Activated CD8-positive, alpha-beta memory T cell treated with anti-CD3 and anti-CD28 coated beads for 1 hour (primary cell): ENCODE measurements at places on chromosomes 4 and X.
A peak's percentile ranks its signal among the peaks of the same experiment; 100 is the strongest.

GRCh38 chr4:1218634-1219565 lies 30.0 kb downstream of the CTBP1 start:
- DNase-seq, result no peak

- no peak for DNase-seq
These were observed 5.7 kb downstream of the LETM1 start for GRCh38 chr4:1850276-1850675.

DNA sequence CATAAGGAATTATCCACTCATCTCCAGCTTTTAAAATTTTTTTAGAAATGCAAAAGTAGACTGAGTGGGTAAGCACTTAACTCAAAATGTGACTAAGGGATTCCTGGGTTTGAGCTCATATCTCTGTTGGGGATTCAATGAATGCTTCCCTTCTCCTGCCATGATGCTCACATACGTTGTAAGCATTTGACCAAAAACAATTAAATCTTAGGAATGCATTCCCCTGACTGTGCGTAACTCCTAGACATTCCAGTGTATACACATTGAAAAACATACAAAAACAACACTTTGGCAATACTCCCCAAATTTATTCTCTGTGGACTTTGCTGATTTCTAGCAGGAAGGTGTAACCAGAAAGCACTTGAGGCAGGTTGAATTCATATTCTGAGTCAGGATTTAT lies 29.8 kb downstream of the SPANXA2 start:
- no peak for DNase-seq

DNA sequence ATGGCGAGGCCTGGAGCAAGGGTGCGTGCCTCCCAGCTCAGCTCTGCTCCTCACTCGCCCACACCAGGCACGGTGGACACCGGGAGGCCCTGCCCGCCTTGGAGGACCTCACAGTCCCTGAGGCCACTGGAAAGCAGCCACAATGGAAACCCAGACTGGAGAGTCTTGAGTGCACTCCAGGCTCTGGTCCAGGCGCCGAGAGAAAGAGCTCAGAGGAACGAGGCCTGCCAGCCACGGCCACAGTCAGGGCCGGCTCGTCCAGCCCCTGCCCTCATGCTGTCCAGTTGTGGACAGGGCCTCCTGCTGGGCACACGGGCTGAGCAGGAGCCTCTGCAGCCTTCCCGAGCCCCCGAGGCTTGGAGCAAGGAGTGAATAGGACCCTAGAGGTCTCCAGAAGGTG lies 53.3 kb upstream of the GRPEL1 start:
- DNase-seq, result no peak

- no peak for DNase-seq
These were observed 262.2 kb downstream of the SPOCK3 start for GRCh38 chr4:166972071-166972470.

DNA sequence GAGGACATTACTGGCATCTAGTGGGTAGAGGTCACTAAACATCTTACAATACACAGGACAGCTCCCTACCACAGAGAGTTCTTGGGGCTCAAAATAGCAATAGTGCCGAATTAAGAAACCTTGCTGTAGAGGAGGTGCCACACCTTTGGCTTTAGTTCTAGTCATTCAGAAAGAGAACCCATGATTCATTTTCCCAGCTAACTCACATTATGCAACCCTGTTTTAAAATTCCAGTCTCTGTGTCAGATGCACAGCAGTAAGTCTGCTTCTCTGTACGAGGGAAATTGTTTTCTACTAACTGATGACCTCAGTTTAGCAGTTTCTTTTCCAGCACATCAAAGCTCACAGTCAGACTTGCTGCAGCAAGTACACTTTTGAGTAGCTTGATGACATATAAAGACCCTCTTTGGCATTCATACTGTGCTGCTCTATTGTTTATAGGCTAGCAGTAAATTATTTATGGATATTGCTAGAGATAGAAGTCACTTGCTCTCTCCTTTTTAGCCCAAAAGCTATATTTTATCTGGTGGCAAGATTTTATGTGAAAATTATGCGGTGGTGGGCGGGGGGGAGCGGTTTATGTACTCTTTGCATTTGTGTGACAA lies 487.8 kb upstream of the MAGEB18 start:
- DNase-seq, result no peak

DNA sequence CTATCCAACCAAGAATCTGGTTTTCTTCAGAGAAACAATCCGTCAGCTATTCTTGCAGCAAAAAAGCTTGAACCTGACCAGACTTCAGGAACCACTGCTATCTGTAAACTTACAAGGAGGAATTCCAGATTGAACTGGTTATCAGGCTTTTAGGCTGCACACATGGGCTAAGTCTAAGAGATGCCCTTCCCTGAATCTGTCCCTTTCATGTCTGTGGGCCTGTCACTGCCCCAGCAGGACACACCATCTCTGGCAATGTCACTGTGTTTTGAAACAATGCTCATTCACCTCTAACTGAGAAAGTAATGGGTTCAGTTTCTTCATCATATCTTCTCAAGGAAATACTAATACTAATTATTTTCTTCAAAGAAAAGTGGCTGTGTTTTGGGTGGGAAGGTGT lies 72.8 kb downstream of the PARM1 start:
- no peak for DNase-seq

- no peak for DNase-seq
These were observed 380.6 kb downstream of the RAB28 start for GRCh38 chr4:13103382-13104015.

GRCh38 chr4:175405961-175406360 lies 406.1 kb downstream of the GPM6A start:
- DNase-seq, result no peak

GRCh38 chrX:20265221-20265725 lies 1.4 kb downstream of the RPS6KA3 start:
- no peak for DNase-seq

DNA sequence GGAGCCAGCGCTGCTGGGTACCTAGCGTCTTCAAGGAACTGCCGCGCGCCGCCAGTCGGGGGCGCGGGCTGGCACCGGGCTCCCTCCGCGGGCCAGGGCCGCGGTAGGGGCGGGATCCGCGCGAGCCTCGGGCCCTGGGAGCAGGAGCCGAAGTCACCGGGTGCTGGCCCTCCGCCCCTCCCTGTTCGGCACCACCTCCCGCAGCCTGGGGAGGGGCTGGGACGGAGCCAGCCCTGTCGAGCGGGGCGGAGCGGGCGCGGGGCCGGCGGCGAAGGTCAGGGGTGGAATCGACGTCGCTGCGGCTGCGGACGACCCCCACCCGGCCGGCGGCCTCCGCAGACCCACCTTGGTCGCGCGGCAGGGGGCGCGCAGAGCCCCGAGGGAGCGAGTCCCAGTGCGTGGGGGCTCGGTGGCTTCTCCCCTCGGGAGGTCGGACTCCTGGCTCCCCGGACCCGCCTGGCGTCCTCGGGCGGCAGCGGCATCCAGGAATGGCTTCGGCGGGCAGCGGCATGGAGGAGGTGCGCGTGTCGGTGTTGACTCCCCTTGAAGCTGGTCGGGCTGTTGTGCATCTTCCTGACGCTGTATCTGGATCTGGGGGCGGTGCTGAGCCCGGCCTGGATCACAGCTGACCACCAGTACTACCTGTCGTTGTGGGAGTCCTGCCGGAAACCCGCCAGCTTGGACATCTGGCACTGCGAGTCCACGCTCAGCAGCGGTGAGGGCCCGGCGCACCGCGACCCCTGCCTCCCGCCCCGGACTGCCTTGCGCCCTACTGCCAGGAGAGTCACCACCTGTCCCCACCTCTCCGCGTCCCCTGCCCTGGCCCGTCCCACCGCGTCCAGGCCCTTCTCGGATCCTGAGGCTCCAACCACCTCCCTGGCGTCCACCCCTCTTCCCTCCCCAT lies 50.5 kb upstream of the FAM47C start:
- no peak for DNase-seq

- DNase-seq, result no peak
These were observed 113.6 kb downstream of the SPRY1 start for GRCh38 chr4:123510221-123510620.

DNA sequence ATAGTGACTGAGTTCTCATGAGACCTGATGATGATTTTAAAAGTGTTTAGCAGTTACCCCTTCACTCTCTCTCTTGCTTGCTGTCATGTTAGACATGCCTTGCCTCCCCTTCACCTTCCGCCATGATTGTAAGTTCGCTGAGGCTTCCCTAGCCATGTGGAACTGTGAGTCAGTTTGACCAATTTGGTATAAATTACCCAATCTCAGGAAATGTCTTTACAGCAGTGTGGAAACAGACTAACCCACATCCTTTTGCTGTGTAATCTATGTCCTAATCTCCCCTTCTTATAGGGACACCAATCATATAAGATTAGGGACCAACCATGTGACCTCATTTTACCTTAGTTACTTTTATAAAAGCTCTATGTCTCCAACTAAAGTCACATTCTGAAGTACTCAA lies 677.8 kb downstream of the ADGRL3 start:
- DNase-seq, result no peak

GRCh38 chrX:110746014-110746413 lies 49.6 kb downstream of the CHRDL1 start:
- no peak for DNase-seq

GRCh38 chr4:165294907-165295306 lies 32.6 kb upstream of the MSMO1 start:
- DNase-seq, result no peak

GRCh38 chr4:118829107-118829506 lies 6.8 kb downstream of the SEC24D start:
- DNase-seq, result no peak

DNA sequence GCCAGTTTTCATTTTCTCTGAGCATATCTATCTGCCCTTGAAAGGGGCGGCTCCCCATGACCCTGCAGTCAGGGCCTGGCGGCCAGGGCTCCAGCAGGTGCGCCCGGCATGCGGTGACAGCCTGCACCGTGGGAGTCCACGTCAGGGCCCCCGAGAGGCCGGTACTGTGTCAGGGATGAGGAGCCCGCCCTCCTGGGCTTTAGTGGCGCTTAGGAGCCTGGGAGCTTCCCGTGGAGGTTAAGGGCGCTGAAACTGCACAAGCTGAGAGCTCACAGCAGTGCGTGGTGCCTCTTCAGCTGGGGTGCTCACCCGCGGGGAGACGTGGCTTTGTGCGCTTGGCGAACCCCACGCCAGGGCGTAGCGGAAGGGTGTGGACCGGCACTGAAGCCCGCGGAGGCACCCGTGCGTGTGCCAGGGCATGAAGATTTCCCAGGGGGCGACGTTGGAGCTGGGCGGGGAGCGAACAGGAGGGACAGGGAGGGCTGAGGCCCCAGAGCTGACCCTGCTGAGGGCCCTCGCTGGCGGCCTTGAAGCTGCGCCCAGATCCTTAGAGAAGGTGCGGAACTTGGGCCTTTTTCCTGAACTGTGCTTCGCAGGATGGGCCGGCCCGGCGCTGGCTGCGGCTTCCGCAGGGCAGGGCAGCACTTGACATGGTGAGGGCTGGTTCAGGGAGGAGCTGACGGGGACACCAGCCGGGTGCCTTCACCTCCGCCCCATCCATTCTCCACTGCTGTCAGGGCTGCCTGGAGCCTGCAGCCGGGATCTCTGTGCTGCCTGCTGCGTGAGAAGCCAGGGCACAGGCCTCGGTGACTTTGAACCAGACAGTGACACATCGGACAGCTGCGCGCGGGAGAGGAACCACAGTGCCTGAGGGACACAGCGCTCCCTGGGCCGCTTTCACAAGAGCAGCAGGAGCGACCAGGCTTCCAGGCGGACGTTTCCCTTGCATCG lies 32.9 kb downstream of the HTT-AS start:
- peak; percentile 19 for DNase-seq
